ENCODE measurements at places on chromosomes 4 and X.

GRCh38 chr4:133355633-133356032 is 206.5 kb downstream of the PCDH10 start:
- no peak for DNase-seq

DNA sequence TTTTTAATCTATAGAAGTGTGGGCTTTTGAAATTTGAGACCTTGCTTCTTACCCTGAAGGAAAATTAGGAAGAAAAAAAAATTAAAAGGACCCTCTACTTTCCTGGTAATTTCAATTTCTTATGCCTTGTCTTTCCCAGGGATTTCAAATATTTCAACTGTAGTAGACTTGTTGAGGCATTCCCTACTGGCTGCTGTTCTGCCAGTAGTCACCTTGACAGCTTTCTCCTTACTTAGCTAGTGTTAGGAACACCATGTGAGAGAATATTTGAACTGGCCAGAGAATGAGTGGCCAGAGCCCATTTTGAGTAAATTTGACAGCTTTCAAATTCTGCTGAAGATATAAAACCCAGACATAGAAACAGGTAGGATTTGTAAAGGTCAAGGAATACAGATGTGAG is 24.0 kb upstream of the GBA3 start:
- no peak for DNase-seq

DNA sequence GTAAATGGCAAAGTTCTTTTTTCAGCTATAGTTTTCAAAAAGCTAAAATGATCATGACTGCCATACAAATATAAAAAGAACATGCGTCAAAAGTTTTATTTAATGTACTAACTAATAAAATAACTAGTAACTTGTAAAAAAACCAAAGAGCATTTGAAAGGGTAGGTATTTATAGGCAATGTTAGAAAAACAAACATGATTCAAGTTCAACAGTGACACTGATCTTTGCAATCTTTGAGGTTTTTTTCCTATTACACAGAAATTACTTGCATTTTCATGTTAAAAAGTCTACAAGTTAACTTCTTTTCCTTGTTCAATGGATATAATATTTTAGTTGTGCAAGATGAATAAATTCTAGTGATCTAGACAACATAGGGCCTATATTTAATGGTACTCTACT is 72.3 kb upstream of the GRID2 start:
- DNase-seq: no peak

DNA sequence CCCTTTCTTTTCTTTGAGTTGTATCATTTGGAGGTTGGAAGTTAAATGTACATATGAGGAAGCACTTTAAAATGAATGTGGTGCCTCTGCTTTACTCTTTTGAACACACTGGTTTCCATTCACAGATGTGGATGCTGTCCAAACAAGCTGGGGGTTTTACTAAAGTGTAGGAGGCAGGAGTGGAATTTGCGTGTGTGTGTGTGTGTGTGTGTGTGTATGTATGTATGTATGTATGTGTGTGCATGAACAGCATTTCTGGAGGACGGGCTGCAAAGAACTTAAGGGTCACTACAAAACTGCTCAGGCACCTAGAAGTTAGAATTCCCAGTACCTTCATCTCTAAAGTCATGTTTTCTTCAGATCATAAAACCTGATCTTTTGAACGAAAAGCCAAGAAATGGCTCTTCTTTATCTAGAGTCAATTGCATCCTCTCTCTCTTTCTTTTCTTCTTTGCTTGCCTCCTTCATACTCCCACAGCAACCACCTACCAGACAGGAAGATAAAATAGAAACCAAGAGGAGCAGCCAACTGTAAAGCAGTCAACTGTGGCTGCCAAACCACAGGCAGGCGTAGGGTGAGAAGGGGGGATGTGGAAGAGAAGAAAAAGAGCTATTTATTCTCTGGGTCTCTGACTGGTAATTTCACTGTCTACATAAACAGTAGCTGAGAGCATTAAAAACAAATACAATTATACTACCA is 177.0 kb upstream of the RASGEF1B start:
- DNase-seq: peak; percentile 51

GRCh38 chr4:2217726-2218125 is 24.2 kb downstream of the HAUS3 start:
- DNase-seq: no peak

- DNase-seq: no peak
Measured at GRCh38 chrX:30304866-30305265, 4.3 kb downstream of the NR0B1 start.

GRCh38 chrX:150037041-150037440 is 98.8 kb upstream of the EOLA2 start:
- DNase-seq: no peak

DNA sequence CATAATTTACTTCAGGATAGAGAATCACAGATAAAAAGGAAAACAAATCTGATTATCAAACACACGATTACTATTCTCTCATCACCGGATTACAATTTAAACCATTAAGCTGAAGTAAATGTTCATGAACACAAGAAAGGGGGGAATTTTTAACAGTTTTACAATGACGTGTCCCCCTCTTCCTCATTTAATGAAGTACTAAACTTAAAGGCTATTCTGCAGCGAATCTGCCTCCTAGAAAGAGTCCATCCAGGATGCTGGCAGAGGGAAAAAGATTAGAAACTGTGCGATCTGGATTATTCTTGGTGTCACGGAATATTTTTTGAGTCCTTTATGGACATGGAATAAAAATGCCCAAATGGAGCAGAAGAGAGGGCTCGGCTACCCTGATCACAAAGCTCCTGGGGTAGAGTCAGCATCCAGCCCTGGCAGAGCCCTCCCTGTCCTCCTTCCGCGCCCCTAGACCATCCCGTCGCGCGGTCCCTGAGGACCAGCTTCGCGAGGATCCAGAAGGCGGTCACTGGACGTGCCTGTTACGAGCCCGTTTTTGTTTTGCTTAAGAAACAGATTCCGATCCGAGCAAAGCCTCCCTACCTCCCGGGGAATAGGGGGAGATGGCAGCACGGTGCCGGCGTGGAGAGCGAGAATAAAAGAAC is 1.2 kb downstream of the ELF2 start:
- no peak for DNase-seq

- DNase-seq: no peak
Measured at GRCh38 chrX:102934624-102935023, 2.4 kb upstream of the RAB40AL start.

GRCh38 chrX:11341274-11342201 is 48.3 kb downstream of the AMELX start:
- DNase-seq: peak; percentile 9

DNA sequence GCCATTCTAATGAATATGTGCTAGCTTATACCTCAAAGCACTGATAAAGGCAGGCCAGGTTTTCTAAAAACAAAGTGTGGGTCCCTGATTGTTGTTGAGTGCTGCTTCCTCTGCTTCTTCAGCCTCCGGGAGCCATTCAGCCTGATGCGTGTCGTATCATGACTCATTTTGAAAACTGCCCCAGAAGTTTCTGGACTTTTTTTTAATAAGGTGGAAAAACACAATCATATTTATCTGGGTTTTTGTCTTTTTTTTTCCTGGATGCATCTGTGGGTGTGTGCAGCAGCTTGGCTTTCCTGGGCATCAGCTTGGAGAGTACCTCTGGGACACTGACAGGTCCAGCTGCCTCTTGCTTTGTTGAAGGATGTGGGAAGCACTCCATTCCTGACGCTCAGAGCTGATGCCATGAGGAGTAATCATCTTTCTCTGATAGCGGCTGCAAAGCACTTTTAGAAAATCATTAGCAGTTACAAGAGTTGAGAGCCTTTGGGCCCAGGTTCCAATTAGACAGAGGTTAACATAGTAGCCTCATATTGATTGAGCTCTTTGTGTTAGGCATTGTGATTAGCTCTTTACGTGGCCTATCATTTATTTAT is 66.9 kb downstream of the PARM1 start:
- DNase-seq: no peak

GRCh38 chr4:97938141-97938540 is 205.1 kb downstream of the STPG2 start:
- no peak for DNase-seq
